Pancreas (tissue), 10 donors: ENCODE measurements at places on chromosomes 11 and 22. TPM values are rescaled to one million over a fixed set of nuclear protein-coding genes. Genes with fewer than 3 reads are reported as not detected.

- no peak for DNase-seq
These were observed 117.7 kb downstream of the ABTB2 start for GRCh38 chr11:34240150-34240494.

DNA sequence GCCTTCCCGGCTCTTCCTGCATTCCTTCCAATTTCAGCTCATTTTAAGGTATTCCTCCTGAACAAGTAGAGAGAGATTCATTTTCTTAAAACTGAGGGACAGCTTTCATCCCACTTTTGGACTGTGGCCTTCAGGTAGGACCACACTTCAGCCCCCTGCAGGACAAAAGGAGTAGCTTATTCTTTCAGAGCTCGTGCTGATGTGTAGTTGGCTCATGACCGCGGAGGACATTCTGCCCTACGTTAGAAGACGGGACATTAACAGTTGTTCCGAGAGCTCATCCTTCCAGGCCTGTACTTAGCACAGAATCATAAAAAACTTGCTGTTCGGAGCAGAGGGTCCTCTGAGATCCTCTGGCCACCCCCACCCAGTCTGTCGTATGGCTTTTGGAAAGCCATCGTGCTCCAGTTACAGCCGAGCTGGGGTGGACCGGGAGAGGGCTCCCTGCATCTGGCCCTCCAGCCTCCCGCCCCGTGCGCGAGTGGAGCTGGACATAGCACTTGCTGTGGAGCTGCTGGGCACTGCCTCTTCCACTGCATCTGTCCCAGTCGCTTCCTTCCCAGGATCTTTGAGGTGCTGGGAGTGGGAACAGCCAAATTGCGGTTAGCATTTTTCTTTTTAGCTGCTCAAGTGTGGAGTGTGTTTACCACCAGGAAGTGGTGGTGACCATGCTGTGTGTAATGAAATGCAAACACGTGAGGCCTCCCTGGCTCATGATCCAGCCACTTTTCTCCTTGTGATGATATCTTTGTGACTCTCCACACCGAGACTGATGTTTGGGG lies 250.3 kb downstream of the TBC1D22A start:
- DNase-seq: no peak

Gene APOL3
- polyA plus RNA-seq: 11.8 TPM

GRCh38 chr11:67371189-67371910 lies 2.0 kb downstream of the CLCF1 start:
- no peak for DNase-seq

Gene CLP1
- polyA plus RNA-seq: 3.2 TPM

GRCh38 chr11:92859156-92859690 lies 110.2 kb upstream of the MTNR1B start:
- DNase-seq: no peak
